RWPE1 (cell line): ENCODE measurements at places on chromosomes 3 and 15.

DNA sequence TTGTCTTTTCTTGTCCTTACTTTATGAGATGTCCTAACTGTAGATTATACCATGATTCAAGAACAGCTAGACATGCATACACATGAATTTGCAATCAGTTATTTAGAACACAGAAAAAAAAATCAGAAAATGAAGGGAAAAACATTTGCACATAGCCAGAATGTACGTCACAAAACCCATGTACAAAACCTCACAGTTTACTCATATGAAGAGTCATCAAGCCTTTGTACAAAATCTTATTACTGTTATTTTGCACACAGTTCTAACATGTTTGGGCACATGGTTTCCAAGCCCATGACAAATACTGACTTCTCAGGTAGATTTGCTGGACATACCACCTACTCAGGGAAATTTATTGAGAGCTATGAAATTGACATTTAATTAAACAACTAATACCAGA is 48.2 kb downstream of the MAP3K13 start:
- DNase-seq: peak; percentile 13

GRCh38 chr3:12148183-12148940 is 10.3 kb downstream of the TIMP4 start:
- no peak for DNase-seq

DNA sequence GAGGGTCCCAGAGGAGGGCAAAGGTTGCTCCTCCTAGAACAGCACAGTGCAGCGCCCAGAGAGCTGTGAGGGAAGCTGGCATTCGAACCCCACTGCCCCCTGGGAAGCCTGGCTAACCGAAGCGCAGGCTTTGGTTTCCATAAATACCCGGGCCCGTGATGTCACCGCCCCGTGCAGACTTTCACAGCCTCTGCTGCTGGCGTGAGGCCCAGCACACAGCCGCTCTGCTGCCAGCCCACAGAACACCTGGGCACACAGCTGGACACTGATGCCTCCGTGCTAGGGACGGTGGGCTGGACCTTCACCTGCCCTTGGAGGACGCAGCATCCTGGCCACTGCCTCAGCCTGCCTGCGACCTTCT is 1.0 kb downstream of the IQSEC1 start:
- no peak for DNase-seq

DNA sequence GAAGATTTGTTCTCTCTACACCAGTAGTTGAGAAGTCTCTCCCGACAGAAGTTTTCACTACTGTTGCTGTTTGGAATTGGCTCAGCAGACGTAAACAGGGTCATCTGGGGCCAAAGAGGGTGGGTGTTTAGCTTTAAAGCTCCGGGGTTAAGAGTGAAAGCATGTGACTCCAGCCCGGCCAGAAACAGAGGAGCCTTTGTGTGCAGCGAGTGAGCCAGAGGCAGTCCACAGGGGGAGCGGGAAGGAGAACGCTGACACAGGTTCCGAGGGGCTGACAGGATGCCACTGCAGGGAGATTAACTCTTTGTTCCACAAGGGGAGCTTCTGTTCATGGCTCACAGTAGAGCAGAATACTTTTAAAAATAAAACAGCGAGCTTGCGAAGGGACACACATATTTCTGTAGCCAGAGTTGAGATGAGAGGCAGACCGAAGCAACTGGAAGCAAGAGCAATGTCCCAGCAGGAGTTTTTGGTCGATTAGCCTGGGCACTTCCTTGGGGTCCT is 26.9 kb downstream of the BMF start:
- DNase-seq: no peak

GRCh38 chr15:101502572-101503295 is 13.2 kb upstream of the PCSK6 start:
- DNase-seq: no peak

GRCh38 chr3:11523572-11524101 is 120.1 kb downstream of the VGLL4 start:
- no peak for DNase-seq

- no peak for DNase-seq
Observed at GRCh38 chr3:194250098-194251002, 100.8 kb downstream of the CPN2 start.

- DNase-seq: no peak
Observed at GRCh38 chr15:69827751-69828150, 270.0 kb downstream of the TLE3 start.

DNA sequence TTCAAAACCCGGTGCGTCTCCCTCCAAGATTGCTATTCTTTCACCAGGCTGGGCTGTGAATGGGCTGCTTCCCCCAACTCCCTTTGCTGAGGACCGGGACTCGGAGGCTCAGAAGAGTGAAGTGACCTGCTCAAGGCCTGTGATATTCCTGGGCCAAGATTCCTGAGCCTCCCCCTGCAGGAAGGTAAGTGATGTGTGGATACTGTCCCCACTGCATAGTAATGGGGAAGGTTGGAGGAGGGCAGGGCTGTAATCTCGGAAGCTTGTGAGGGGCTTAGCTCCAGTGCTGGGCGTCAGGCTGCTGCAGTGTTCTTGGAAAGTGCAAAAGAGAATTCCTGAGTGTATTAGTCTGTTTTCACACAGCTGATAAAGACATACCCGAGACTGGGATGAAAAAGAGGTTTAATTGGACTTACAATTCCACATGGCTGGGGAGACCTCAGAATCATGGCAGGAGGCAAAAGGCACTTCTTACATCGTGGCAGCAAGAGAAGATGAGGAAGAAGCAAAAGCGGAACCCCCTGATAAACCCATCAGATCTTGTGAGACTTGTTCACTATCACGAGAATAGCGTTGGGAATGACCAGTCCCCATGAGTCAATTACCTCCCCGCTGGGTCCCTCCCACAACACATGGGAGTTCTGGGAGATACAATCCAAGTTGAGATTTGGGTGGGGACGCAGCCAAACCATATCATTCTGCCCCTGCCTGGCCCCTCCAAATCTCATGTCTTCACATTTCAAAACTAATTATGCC is 67.6 kb downstream of the EFCAB12 start:
- DNase-seq: no peak

DNA sequence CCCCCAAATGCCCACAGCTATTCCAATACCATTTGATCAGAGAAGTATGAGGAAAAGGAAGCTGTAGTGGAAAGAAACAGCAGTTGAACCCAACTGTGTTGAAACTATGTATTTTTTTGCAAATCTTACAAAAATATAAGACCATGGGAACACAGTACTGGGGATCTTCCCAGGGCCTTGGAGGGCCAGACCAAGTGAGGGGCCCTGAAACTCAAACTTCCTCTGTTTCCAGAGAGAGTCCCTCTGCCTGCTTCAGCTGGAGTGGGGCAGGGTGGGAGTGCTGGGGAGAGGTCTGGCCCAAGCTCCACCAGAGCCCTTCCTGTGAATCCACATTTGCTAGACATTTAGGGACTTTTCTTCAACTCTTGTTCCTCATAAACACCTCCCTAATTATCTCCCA is 263.9 kb downstream of the CHST2 start:
- no peak for DNase-seq

GRCh38 chr15:81337241-81337640 is 13.3 kb upstream of the STARD5 start:
- no peak for DNase-seq

GRCh38 chr3:81643721-81644120 is 117.7 kb downstream of the GBE1 start:
- peak; percentile 1 for DNase-seq

GRCh38 chr3:8856721-8857120 is 87.3 kb upstream of the OXTR start:
- no peak for DNase-seq

- no peak for DNase-seq
Observed at GRCh38 chr3:97439373-97439772, 325.2 kb upstream of the ARL6 start.

DNA sequence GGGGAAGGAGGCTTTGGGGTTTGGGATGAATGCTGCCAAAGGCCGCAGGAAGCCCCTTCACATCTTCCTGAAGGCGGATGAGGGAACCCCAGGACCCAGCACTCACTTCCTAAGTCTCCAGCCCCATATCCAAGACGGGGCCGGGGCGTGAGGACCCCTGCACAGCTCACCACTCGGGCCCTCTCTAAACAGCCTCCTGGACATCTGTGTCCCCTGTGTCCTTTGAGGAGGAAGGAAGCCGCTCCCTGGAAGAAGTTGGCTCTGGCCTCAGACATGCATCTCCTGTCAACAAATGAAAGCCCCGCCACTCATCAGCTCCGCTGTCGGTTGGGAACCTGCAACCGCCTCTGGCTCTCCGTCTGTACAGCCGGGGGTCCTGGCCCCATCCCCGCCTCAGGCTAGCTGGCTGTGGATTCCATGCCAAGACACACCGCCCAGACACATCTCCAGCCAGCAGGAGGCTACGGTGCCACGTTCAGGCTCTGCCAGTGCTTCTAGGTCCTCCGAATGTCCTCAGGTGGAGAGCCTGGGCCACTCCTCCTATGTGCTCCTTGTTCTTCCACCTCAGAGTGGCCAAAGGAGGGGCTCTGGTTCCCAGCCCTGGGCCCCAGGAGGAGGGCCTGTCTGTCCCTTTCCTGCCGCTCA is 140.0 kb upstream of the MEF2A start:
- no peak for DNase-seq

GRCh38 chr3:183098536-183099025 is 715 bp downstream of the MCCC1 start:
- no peak for DNase-seq

- DNase-seq: no peak
Observed at GRCh38 chr3:188830893-188831292, 340.9 kb upstream of the TPRG1 start.

GRCh38 chr3:141261472-141262307 is 30.1 kb downstream of the PXYLP1 start:
- no peak for DNase-seq

- peak; percentile 60 for DNase-seq
Observed at GRCh38 chr15:89912674-89913396, at the start of gene ARPIN. ARPIN (minus strand) TSS chr15:89912952; CDS start chr15:89912835, 117 bp downstream.

GRCh38 chr3:46312991-46313390 is 40.9 kb upstream of the CCR2 start:
- DNase-seq: peak; percentile 52

DNA sequence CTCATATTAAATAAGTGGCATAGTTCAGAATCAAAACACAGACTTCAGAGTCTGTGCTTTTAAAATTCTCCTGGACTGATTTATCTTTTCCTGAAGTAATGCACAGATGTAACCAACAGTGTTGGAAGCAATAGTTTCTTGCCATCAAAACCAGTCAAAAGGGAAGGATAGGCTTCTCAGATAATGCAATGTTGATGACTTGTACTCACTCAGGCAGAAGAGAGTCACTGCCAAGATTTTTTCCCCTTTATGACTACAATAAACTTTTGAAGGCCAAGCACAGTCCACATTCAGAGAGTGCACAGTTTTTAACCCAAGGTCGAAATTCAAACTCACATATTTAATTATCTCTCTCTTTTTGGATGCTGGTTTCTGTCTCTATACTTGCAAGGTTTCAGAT is 305.0 kb upstream of the SGO1 start:
- no peak for DNase-seq

GRCh38 chr15:78307976-78308375 is 8.6 kb upstream of the SKIC8 start:
- no peak for DNase-seq

GRCh38 chr3:45034612-45035252 is 8.6 kb downstream of the CLEC3B start:
- no peak for DNase-seq

DNA sequence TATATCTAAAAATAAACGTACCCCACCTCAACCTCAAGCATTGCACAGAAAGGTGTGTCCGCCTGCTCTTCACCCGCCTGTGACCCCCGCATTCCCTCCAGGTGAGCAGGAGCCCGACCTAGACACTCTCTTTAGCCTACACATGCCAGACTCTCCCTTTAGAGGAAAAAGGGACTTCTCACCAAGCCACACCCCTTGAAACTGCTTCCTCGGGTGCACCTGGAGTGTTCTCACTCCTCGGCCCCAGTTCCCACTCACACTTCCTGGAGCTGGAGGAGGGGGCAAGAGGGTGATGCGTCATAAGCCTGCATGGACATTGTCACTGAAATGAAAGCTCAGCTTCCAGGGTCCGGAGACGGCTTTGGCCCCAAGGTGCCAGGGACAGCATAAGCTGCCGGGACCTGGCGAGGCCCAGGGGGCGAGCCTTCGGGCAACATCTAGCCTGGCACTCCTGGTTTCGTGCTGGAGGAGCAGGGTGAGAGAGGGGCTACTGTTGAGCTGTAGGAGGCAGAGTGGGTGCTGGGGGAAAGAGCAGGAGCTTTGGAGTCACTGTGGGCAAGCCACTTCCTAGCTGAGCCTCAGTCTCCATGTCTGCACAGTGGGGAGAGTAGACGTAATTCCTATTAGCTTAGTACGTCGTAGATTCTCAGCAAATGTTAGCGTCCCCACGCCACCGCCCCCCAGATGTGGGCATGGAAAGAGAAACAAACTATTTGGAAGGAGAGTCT is 9.8 kb upstream of the MUC4 start:
- no peak for DNase-seq

DNA sequence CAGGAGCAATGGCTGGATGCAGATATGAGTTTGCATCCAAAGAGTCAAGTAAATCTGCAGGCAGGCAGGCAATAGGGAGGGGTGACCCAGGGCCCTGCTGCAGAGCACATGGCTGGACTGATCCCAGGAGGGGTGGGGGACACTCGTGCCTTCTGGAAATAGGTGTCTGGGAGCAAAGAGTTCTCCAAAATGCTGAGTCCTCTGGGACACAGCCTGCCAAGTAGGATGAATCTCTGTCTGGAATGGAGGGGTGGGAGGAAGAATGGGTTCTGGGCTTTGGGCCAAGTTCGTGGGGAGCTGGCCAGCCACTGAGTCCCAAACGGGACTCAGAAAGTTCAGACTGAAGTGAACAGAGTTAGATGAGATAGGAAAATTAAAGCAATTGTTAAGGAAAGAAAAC is 214.5 kb downstream of the MTHFS start:
- DNase-seq: peak; percentile 34

- no peak for DNase-seq
Observed at GRCh38 chr15:60933900-60934885, 294.9 kb downstream of the RORA start.

- DNase-seq: no peak
Observed at GRCh38 chr15:31300208-31300661, 26.4 kb upstream of the KLF13 start.

- DNase-seq: no peak
Observed at GRCh38 chr3:98556164-98557130, 24.7 kb downstream of the GPR15 start.

GRCh38 chr15:74792227-74793016 is 10.5 kb downstream of the CSK start:
- DNase-seq: no peak

GRCh38 chr3:42654331-42655201 is 1.1 kb downstream of the ZBTB47 start:
- DNase-seq: no peak

DNA sequence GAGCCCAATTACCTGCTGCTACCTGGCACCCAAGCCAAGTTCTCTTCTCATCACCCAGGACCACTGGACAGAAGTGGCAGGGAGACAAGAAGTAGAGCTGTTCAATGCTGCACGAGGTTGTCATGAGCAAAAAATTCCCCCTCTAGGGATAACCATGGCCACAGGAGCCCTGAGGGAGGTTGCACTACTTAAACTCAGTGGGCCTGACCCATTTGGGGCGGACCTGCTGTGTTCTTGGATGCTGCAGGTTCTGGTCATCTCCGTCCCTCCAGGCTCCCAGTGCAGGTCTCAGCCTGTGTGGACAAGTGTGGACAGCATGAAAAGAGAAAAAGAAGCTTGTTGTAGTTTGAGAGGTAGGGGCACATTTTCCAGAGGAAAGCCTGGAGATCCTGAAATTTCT is 26.1 kb upstream of the MANF start:
- no peak for DNase-seq
